Left kidney (tissue), 8 donors: ENCODE measurements at places on chromosomes 1 and 21. TPM values are rescaled to one million over a fixed set of nuclear protein-coding genes. Genes with fewer than 3 reads are reported as not detected.

DNA sequence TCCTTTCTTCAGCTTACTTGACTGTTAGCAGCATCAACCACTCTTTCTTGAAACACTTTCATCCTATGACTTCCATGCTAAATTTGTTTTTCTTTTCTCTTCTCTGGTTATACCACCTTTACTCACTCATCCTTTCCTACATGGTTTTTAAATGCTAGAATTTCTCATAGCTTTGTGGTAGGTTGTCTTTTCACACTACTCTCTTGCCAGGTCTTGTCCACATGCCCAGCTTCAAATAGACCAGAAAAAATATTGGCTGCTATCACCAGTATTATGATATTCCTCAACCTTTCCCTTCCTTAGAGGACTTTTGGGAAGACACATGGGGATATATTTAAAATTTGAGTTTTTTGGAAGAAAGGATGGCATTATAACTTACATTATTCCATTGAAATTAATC, 48.8 kb downstream of the PPP1R12B start:
- DNase-seq: no peak

- peak; percentile 18 for DNase-seq
Measured at GRCh38 chr21:36994501-36995158, 11.9 kb upstream of the RIPPLY3 start.

GRCh38 chr1:208036106-208036808, 125.3 kb upstream of the CD34 start:
- DNase-seq: no peak

- no peak for DNase-seq
Measured at GRCh38 chr1:47483651-47484050, 45.8 kb downstream of the FOXD2 start.

GRCh38 chr1:38727684-38728584, 131.6 kb downstream of the RRAGC start:
- DNase-seq: no peak

DNA sequence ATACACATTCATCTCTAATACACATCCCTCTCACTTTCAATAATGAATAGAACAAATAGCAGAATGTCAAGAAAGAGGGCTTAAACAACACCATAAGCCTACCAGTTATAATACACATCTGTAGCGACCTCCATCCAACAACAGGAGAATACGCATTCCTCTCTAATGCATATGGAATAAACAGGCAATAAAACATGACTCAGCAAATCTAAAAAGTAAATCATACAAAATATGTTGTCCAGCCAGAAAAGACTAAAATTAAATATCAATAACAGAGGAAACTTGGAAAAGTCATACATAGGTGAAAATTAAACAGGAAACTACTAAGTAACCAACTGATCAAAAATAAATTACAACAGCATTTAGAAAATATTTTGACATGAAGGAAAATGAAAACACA, 1127.5 kb upstream of the NCAM2 start:
- DNase-seq: no peak

- no peak for DNase-seq
Measured at GRCh38 chr1:9827558-9828185, 3.9 kb upstream of the CLSTN1 start.

GRCh38 chr1:33842348-33842747, 21.5 kb upstream of the HMGB4 start:
- no peak for DNase-seq

GRCh38 chr1:175725684-175726083, 17.7 kb downstream of the TNR start:
- DNase-seq: peak; percentile 73

GRCh38 chr21:36509973-36510664, 30.2 kb upstream of the CLDN14 start:
- peak; percentile 73 for DNase-seq

DNA sequence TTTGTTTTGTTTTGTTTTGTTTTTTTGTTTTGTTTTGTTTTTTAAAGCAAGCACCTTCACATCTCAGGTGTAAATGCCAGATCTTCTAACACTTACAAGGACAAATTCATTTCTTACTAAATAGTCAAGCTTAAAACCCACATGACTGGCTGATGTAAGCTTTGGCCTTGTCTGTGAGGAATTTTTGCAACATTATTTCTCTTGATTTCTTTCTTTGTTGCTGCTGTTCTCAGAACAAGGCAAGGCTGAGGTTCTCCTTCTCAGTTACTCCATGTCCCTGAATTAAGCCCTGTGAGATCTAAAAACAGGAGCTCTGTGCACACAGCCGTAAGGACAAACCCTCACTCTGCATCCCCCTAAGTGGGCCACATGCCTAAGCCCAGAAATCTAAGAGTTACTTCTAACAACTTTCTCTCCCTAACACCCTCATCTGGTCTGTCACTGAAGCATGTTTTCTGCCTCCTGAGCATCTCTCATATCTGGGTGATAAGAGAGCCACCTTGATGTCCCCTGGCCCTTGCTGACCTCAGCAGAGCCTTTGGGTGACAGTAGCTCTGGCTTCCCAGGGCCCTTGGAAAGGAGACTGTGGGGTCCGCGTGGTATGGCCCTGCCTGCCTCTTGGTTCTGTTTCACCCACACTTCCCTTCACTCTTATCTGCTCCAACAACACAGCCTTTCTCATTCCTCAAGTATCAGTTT, 81.2 kb upstream of the HOOK1 start:
- DNase-seq: no peak

- DNase-seq: no peak
Measured at GRCh38 chr1:30749691-30750583, 7.6 kb downstream of the LAPTM5 start.

- no peak for DNase-seq
Measured at GRCh38 chr1:112711041-112711440, 4.1 kb downstream of the PPM1J start.

DNA sequence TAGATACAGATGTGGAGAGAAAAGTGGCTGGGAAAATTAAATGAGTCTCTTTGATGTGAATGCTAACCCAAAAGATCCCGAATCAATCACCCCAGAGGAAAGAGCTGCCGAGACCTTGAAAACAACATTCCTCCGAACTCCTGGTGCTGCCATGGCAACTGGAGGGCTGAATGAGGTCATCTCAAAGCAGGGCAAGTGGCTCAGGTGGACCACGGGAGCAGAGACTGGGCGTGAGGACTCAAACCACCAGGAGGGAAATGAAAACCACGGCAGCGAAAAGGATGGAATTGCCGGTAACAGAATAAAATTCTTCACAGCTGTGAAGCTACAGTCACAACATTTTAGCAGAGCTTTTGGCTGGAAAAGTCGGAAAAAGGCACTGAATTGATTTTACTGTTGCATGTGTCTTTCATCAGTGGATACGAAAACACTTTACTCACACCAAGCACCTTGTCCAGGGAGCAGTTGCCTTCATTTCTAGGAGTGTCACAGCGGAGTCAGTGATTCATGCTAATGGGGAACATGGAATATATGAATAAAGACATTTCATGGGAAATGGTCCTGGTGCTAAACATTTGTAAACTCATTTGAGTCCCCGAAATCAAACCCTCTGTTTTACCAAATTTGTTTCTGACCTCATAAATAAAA, 23.2 kb upstream of the BECN2 start:
- DNase-seq: peak; percentile 67

DNA sequence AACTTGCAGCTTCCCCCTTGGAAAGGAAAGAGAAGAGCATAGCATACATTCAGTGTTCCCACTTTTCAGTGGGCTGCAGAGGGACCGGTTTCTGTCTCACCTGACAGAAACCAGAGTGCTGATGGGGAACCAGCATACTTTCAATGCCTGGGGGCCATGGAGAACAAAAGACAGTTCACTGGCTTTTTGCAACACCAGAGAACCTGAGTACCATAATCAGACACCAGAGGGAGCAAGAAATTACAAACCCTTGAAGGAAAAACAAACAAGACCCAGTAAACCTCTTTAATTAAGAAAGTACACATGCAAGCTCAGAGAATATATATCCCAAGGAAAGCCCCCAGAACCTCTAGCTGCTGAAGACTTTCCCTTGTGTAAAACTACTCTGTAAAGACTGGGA, 51.1 kb downstream of the CSMD2 start:
- DNase-seq: peak; percentile 13

GRCh38 chr1:65995336-65995735, 202.6 kb downstream of the PDE4B start:
- DNase-seq: no peak

The TMPRSS3 gene
- 1.7 TPM for polyA plus RNA-seq

The MYOM3 gene
- polyA plus RNA-seq: 22.1 TPM

The GJC2 gene
- 0.42 TPM for polyA plus RNA-seq

The AGO3 gene
- 18.6 TPM for polyA plus RNA-seq

The WLS gene
- 153 TPM for polyA plus RNA-seq
